ENCODE measurements at places on chromosomes 7 and 10.

DNA sequence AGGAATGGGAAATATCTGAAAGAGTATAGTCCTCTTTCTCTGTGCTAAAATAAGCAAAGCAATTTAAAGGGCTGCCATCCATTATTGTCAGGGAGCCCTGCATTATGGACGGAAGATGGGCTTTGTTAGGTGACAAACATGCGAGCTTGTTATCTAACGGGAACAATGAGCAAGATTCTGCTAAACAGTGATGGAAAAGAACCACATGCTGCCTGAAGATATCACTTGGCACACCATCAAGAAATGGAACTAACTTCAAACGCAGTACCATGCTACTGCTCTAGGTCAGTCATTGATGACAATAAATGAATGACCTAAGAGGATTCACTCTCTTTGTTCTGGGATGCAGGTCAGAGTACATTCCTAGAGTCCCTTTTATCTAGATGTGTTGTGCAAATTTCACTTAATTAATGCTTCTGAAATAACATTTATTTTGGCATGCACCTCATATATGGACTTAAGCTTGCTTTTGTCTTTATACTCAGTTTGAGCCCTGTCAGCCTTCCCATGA is 175.7 kb upstream of the PTN start:
- no peak for DNase-seq

- no peak for DNase-seq
Measured at GRCh38 chr7:27922907-27923641, 183.1 kb downstream of the TAX1BP1 start.

- no peak for DNase-seq
Measured at GRCh38 chr10:133079836-133080682, 7.7 kb upstream of the ADGRA1 start.

GRCh38 chr7:1733908-1734730 is 64.0 kb downstream of the ELFN1 start:
- no peak for DNase-seq

- DNase-seq: no peak
Measured at GRCh38 chr7:11170863-11171568, 197.3 kb downstream of the PHF14 start.

- DNase-seq: no peak
Measured at GRCh38 chr10:13051126-13051694, 48.8 kb upstream of the OPTN start.

GRCh38 chr7:84461093-84461492 is 266.5 kb upstream of the SEMA3A start:
- no peak for DNase-seq

DNA sequence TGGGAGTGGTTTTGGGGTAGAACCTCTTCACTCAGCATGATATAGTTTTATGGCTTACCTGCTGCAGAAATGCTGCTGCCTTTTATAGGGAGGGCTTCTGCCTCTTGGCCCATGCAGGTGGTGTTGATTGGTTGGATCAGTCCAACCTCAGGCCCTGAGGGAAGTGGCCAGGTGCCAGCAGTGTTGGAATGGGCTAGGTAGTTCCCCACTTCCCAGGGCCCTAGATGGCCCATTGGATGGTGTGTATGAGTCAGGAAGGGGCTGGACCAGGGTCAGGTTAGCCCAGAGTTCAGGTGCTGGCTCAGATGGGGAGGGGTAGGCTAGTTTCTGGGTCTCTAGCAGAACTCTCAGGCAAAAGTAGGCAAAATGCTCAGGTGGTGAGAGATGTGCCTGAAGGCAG is 455.5 kb downstream of the CCSER2 start:
- no peak for DNase-seq

DNA sequence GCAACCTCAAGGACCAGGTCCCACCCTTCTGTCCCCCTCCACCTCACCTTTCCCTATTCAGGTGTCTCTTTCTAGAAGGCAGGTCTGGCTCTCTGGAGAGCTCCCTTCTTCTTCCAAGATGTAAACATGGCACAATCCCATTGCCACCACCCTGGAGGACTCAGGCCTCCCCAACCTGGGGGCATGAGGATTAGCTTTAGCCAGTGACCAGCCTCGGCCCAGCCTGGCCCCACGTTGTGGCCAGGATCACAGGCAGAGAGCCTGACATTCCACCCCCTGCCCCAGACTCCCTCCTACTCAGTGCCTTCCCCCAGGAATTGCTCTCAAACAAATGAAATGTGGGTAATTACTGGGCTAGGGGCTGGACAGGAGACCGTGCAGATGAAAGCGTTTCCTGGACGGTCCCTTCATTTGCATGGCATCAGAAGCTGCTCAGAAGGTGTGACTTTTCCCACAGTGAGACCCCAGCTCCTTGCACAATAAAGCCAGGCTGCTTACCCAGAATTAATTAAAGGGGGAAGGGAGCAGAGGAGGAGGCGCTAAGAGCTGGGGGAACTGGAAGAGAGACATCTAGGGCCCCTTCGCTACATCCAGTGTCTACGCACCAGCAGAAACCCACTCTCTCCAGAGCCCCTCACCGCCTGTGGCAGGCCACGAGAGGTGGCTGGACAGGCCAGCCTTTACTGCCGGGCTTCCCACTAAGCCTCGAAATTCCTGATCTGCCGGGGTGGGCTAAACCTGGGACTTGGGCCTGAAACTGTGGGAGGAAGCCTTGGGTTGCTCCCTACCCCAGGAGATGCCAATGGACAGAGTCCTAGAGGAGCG is 7.7 kb downstream of the FGF8 start:
- no peak for DNase-seq

DNA sequence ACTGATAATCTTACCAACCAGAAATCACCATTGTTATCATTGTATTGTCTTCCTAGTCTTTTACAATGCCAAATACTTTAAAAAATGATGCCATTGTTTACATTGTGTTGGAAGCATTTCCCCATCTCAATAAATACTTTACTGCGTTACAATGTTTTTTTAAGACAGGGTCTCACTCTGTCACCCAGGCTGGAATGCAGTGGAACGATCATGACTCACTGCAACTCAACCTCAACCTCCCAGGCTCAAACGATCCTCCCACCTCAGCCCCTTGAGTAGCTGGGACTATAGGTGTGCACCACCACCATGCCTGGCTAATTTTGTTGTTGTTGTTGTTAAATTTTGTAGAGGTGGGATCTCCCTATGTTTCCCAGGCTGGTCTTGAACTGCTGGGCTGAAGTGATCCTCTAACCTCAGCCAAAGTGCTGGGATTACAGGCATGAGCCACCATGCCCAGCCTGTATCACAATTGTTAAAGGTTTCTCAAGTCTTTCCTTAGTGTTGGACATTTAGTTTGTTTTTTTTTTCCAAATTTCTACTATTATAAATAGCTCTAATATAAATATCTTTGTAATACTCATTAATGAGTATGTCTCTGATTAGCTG is 13.5 kb downstream of the LRMDA start:
- no peak for DNase-seq

DNA sequence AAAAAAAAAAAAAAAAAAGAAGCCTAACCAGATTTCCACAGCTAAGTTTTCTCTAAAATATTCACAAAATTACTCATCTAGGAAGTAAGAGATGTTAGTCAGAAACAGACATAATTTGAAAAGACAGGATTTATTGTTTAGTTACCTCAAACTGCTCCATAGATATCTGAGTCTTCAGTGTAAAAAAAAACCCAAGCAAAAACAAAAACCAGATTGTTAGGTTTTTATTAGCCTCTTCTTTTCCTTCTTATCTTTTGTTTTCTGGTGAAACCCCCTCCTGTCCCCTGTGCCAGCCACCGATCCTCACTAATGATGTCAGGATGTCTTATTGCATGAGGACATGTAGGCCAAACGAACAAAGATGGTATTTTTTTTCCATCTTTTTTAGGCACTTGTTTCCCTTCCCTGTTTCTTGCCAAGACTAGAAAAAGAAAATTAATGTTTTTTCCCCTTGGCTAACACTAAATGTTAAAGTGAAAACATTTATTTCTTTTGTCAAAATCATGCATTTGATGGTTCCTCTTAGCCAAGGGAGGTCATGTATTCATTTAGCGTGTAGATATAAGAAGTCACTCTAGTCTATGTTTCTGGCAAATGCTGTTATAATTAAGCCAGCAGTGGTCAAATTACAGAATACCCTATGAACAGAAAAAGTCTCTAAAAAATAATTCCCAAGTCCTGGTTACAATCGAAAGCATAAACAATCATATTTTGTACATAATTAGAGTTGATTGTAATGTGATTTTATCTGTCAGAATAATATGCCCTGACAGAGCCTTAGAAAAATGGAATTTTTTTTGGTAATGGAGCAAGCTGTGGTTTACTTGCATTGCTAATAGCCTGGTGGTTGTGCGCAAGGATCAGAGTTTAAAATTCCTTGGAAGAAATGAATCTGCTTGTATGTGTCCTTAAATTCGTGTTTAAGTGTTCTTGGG is 702.4 kb upstream of the FZD8 start:
- DNase-seq: no peak

DNA sequence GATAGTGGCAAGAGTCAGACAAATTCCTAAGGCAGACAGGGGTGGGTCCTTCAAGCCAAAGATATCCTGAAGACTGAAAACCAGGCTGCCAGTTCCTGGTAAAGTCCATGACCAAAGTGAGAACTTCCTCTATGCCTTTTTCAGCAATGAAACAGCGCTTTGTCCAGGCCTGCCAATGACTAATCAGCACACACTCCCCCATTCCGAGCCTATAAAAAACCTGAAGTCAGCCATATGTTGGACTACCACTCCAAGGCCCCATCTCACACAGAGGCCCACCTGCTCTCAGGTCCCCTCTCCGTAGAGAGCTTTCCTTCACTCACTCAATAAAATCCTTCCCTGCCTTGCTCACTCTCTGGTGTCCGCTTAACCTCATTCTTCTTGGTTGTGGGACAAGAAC is 402.2 kb downstream of the ANKRD7 start:
- DNase-seq: no peak

- no peak for DNase-seq
Measured at GRCh38 chr7:6130007-6130587, 98.9 kb downstream of the ANKRD61 start.

GRCh38 chr10:132519382-132520176 is 18.0 kb upstream of the INPP5A start:
- no peak for DNase-seq

GRCh38 chr10:63128443-63128842 is 4.7 kb upstream of the NRBF2 start:
- no peak for DNase-seq

DNA sequence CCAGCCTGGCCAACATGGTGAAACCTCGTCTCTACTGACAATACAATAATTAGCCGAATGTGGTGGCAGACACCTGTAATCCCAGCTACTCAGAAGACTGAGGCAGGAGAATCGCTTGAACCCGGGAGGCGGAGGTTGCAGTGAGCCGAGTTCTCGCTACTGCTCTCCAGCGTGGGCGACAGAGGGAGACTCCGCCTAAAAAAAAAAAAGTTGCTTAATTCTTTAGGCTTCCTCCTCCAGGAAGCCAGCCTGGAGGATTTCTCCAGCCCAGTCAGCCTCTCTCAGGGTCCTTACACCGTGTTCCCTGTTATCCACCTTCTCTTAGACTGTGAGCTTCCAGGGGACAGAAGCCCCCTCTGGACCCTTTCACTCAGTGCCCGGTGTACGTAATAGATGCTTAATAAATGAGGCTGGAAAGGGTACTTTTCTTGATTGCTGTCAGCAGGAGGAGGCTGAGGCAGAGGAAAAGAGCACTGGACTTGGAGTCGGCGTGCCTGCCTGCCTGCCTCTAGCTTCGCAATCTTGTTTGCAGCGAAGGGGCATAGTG is 16.4 kb upstream of the NODAL start:
- DNase-seq: no peak

- no peak for DNase-seq
Measured at GRCh38 chr7:39035903-39036302, 58.2 kb downstream of the POU6F2 start.

DNA sequence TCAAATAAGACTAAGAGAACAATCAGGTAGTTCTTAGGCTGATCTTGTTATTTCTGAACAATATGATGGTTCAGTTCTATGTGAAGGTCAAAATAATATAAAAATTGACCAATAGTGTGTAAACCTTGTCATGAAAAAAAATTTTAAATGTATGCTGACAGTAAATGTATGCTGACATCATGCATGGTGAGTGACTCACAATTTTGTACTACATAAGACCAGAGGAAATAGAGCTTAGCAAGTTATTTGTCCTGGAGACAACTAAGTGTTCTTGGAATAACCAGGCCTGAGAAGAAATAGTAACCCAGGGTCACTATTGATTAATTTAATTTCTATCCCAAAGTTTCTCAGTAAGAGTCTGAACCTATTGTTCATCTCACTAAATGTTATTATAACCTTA is 182.2 kb upstream of the PCDH15 start:
- DNase-seq: no peak

- no peak for DNase-seq
Measured at GRCh38 chr10:119687192-119688032, 36.2 kb downstream of the BAG3 start.

DNA sequence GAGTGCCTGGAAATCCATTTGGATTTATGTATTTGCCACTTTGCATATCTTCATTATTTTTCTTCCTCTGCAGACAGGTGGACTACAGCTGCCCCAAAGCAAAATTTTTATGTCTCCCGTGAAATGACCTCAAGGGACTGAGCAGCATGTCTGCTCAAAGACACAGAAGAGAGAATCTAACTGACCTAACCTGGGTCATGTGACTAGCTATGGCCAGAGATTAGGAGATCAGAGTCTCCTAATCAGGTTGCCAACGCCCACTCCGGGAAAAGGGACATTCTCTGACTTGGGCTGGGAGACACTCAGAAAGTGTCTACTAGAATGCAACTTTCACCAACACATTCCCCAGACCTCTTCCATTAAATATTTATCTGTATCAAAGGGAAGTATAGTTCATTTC is 2.5 kb upstream of the BAMBI start:
- no peak for DNase-seq

DNA sequence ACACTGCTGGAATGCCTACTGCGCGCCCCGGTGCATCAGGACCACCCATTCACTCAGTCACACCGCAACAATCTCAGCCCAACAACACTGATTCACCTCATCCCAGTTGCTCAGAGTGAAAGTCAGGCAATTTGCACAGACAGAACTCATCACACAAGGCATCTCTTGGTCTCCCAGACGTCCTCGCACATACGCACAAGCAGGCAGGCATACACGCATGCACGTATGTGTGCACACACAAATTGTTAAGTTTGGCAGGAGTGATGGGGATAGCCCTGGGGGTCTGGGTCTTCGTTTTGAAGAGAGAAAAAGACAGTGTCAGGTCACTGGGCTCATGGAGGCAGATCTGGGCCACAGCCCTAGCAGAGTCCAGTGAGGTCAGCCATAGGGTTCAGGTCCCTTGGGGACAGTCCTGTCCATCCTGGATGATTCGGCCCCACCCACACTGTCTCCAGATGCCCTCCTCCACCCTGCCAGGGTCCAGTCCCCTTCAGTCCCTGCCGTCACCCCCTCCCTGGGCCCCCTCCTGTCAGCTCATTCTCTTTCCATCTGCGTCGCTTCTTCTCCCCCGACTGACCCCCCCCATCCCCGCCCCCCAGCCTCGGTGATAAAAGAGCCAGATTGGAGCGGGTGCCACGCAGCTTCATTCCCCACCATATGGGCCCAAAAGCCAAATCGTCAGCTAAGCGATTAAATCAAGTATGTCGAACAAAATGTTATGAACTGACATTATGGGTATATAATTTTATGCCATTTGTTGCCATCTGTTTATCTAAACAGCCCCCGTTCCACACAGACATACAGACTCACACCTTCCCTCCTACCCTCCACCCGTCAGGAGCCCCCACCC is 48.5 kb upstream of the SLF2 start:
- DNase-seq: no peak

DNA sequence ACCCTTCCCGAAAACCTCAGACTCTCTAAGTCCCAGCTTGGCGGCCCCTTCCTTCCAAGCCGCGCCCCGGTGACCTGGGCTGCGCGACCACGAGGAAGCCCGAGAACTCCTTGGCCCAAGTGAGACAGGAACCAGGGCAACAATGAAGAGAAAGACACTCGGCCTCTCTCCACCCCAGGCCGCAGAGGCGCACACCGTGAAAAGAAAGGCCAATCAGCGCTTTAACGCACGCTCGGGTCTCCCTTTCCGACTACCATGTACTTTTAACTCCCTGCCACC is 166.4 kb upstream of the PPP1R3A start:
- no peak for DNase-seq

Data from stimulated activated CD4-positive, alpha-beta T cell treated with anti-CD3 and anti-CD28 coated beads, Interleukin-15, amount 100 ng/mL, for 24 hours (primary cell).